Activated CD4-positive, alpha-beta T cell treated with anti-CD3 and anti-CD28 coated beads, Interleukin-2, amount 10 ng/mL, durations not matched to agents 24 days and 14 days (primary cell): ENCODE measurements at places on chromosomes 6 and 20. TPM values are rescaled to one million over a fixed set of nuclear protein-coding genes. Genes with fewer than 3 reads are reported as not detected.

The PBOV1 gene
- not detected in 2 replicates for total RNA-seq

DNA sequence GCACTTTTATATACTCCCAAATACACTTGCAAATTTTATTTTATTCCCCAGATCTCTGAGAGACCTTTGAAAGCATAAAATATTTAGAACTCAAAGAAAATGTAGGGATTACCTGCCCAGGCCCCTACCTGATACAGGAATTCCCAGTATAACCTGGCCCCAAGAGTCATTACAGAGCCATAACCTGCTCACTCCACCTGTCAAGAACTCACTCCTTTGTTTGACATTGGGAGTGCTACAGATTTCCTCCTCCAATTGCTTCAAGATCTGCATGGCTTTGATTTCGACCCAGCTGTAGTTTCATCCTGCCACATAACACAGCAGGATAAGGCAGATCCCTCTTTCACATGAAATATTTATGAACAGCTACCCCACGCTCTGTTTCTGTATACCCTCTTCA lies 96.1 kb upstream of the SLC2A12 start:
- H3K36me3 ChIP-seq = no peaks in the 10 kb centered on the region
- H3K4me3 ChIP-seq = no peak overlapping the region
- H3K4me1 ChIP-seq = no peaks in the 10 kb centered on the region

The CFAP61 gene
- not detected in 2 replicates for total RNA-seq

DNA sequence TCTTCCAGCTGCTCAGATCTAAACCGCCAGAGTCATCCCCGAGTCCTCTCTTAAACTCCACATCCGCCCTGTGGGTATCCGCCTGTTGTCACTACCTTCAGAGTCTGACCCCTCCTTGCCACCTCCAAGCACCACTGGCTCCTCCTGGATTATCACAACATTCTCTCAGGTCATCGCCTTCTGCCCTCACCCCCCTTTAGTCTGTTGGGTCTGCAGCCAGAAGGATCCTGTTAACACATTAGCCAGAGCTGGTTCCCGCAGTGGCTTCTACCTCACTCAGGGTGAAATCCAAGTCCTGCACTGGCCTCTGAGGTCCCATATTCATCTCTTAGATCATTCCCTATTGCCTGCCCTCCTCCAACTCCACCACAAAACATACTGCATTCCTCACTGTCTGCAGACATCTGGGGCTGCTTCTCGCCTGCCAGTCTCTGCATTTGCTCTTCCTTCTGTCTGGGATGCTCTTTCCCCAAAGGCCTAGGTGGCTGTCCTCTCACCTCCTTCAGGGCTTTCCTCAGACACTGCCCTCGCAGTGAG lies 34.1 kb downstream of the TNXB start:
- no peaks in the 10 kb centered on the region for H3K27me3 ChIP-seq
- no peak for DNase-seq
- no peaks in the 10 kb centered on the region for H3K4me1 ChIP-seq
- H3K36me3 ChIP-seq = no peaks in the 10 kb centered on the region

The TBX18 gene
- not detected in 2 replicates for total RNA-seq

GRCh38 chr20:11777387-11778205 lies 140.1 kb upstream of the BTBD3 start:
- no peaks in the 10 kb centered on the region for H3K27me3 ChIP-seq
- H3K4me1 ChIP-seq = no peaks in the 10 kb centered on the region
- no peak overlapping the region for H3K4me3 ChIP-seq
- no peaks in the 10 kb centered on the region for H3K36me3 ChIP-seq
- H3K27ac ChIP-seq = no peak overlapping the region

The MMP24 gene
- total RNA-seq = 0.05 TPM in 1 of 2 replicates, not detected in the other

The SPATS1 gene
- not detected in 2 replicates for total RNA-seq

The ABHD12 gene
- total RNA-seq = 28.7 and 30.0 TPM in 2 replicates

The UST gene
- 0.70 and 0.90 TPM in 2 replicates for total RNA-seq

The FAM209A gene
- total RNA-seq = 0.90 and 1.2 TPM in 2 replicates

The KHDC1L gene
- not detected in 2 replicates for total RNA-seq

DNA sequence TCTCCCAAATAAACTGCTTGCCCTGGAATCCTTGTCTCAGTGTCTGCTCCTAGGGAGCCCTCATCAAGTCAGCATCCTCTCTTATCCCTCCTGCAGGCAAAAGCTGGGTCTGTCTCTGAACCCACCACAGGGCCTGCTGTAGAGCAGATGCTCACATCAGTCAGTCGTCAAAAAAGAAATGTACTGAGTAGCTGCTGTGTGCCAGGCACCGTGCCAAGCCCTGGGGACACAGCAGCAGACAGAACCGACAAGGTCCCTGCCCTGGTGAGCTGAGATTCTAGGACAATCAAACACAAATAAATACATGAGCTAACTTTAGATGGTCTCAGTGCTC lies 68.5 kb downstream of the EYA2 start:
- peaks cover 2% of the 10 kb centered on the region for H3K4me1 ChIP-seq
- H3K36me3 ChIP-seq = no peaks in the 10 kb centered on the region
- H3K27me3 ChIP-seq = peaks cover 16% of the 10 kb centered on the region

The STXBP5 gene
- 28.6 and 29.5 TPM in 2 replicates for total RNA-seq

The ANKRD66 gene
- not detected in 2 replicates for total RNA-seq
